ENCODE measurements at places on chromosomes 6 and 20. TPM values are rescaled to one million over a fixed set of nuclear protein-coding genes. Genes with fewer than 3 reads are reported as not detected.

HLA-DQA2 gene
- total RNA-seq, result not detected

TBC1D20 gene
- total RNA-seq, result 27.8 TPM

RIPOR2 gene
- total RNA-seq, result not detected

PAX1 gene
- total RNA-seq, result not detected

GPR63 gene
- total RNA-seq, result 0.10 TPM

NSFL1C gene
- total RNA-seq, result 74.2 TPM

PROCR gene
- 92.8 TPM for total RNA-seq

UBE2J1 gene
- total RNA-seq, result 68.7 TPM

KAT14 gene
- 8.9 TPM for total RNA-seq

ADGB gene
- not detected for total RNA-seq

BPIFB4 gene
- total RNA-seq, result not detected

SLC22A23 gene
- total RNA-seq, result 15.6 TPM

ZNF217 gene
- total RNA-seq, result 21.5 TPM

BTNL2 gene
- total RNA-seq, result not detected

CALHM6 gene
- 1.1 TPM for total RNA-seq

ANKRD6 gene
- 14.0 TPM for total RNA-seq

PNPLA1 gene
- total RNA-seq, result not detected

All from glomerular endothelial cell (primary cell).